ENCODE measurements at places on chromosomes 3 and 15. TPM values are rescaled to one million over a fixed set of nuclear protein-coding genes. Genes with fewer than 3 reads are reported as not detected.

DNA sequence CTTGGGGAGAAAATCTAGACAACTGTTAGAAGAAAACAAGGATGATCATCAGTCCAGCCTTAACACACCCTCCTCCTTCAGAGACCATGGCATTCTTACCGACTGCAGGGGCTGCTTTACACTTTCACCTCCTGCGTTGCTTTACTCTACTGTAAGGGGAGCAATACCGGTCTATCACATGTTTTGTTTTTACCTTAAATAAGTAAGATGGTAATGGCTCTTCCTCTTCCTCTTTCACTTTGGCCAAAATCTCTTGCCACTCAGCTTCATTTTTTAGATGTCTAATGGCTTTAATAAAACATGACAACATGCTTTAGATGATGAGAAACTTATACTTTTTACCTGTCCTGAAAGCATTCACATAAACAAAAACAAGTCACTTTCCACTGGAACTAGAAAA, 33.4 kb upstream of the STIMATE start:
- no peak for DNase-seq

ZNF662 gene
- total RNA-seq = 4.9 TPM

GRCh38 chr15:28977377-28978010, 91.7 kb downstream of the APBA2 start:
- DNase-seq = peak; percentile 97

DNA sequence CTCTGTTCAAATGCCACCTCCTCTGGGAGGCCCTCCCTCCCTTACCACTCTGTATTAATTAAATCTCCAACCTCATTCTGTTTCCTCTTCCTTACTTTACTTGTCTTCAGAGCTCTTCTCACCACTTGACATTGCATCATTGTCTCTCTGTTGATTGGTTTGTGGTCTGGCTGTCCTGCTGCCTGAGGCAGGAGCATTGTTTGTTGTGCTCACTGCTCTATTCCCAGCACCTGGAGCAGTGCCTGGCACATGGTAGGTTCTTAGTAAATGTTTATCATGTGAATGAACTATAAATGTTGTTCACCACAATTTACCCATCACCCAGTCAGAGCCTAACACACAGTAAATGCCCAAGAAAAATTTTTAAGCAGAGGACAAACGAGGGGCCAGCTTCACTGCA, 6.7 kb upstream of the BFSP2 start:
- peak; percentile 80 for DNase-seq

DNA sequence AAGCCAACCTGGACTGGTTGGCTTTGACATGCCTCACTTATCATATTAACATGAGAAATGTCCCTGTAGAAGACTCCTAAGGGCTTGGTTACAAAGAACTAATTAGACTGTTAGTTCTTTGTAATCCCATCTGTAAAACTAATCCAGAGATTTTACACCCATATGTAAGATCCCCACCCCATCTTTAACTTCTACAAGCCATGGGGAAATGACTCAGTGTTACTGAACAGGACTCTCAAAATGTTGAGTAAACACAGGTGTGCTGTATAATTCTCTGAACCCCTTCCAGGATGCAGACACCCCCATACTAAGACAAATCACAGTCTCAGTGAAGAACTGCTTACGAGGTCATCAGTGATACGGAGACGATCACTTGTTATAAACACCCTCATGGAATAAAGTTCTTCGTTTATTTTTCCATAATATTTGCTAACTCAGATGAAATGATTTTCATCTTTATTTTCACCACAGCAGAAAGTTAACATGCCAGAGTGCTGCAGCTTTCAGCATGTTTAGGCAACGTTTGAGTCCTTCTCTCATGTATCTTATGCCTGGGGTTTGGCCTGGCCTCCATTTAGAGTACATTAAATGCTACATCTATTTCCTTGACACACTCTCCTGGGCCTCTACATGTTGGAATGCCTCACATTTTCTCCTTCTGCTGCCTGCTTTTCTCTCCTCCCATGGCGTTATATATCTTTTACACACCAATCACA, 55.3 kb upstream of the LEKR1 start:
- no peak for DNase-seq

DNA sequence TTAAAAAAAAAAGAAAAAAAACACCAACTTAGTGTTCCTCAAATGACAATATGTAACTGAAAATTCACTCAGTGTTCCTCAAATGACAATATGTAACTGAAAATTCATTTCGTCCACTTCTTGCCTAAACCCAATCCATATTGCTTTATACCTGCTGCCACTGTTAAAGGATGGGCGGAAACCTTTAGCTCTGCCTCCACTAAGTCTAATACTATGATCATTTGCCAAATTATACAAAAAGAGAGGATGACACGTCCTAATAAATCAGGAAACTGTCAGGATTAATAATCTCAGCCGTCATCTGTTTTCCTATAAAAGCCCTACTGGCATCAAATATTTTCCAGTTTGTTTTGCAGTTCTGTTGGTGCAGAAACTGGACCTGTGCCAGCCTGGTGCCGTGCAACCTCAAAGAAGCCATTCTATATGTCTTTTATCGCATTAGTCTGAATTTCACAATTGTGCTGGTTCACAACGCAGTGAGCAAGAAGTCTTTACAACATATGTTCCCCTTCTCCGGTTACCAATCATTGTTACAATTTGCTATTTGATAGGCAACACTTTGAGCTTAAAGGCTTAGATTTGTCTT, 160.4 kb upstream of the KCNH8 start:
- no peak for DNase-seq

TRPM1 gene
- total RNA-seq = not detected

PRR20G gene
- not detected for total RNA-seq

DNA sequence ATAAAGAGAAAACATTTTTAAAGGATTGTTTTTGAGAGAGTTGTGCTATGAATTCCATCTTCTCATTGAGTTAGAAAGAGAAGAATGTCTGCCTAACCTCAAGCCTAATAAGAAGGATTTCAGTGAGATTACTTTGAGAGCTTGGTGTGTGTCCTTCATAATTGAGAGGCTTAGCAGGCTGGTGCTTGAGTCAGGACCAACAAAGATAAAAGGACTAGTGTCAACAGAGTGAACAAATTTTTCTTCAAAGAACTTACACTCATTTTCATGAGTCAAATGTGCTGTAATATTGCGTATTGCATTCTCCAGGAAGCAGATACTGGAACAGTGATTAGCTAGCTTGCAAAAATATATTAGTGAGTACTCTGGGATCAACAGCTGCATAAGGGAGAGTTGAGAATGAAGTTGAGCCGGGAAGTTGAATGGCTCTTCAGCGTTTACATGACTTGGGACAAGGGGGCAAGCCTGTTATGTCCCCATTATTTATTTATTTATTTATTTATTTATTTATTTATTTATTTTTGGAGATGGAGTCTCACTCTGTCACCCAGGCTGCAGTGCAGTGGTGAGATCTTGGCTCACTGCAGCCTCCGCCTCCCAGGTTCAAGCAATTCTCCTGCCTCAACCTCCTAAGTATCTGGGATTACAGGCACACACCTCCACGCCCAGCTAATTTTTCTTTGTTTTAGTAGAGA, 37.5 kb upstream of the SLITRK3 start:
- no peak for DNase-seq

DNA sequence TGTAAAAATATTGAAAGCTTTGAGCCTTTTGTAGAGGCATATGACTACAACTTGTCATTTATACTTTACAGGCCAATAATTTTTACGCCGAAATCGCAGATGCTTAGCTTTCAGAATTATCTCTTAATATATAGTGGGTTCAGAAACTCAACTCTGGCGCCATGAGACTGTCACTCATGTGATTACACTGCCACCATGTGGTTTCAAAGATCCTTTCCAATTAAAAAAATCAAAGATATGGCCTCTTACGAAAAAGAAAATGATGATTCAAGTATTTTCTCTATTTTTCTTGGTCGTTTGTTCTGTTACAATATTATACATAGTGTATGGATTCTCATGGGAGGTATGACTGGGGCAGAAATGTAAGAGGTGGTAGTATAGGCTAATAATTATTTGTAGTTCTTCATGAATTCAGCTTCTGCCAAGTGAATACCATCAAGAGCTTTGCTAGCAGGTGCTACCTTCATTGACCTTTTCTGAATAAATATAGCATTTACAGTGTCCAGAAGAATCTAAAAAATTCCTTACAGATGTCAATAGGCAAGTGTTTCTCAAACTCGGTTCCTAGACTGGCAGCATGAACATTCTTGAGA, 751.7 kb upstream of the GOLIM4 start:
- DNase-seq = peak; percentile 43

DNA sequence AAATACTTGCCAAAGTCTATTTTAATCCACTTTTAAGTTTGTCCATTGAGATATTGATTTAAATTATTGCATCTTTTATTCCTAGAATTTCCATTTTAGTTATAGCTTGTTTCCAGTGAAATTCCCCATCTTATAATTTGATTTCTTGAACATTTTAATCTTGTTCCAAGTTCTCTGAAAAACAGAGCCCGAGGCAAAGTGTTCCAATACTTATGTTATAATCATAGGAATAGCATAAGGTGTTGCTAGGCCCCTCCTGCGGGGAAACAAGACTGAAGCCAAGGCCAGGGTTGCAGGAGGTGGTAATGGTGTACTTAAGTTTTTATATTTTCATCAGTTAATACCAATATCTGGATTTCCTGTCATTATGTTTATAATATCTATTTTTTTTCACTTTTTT, 226.6 kb downstream of the ADAMTSL3 start:
- DNase-seq = no peak

DNA sequence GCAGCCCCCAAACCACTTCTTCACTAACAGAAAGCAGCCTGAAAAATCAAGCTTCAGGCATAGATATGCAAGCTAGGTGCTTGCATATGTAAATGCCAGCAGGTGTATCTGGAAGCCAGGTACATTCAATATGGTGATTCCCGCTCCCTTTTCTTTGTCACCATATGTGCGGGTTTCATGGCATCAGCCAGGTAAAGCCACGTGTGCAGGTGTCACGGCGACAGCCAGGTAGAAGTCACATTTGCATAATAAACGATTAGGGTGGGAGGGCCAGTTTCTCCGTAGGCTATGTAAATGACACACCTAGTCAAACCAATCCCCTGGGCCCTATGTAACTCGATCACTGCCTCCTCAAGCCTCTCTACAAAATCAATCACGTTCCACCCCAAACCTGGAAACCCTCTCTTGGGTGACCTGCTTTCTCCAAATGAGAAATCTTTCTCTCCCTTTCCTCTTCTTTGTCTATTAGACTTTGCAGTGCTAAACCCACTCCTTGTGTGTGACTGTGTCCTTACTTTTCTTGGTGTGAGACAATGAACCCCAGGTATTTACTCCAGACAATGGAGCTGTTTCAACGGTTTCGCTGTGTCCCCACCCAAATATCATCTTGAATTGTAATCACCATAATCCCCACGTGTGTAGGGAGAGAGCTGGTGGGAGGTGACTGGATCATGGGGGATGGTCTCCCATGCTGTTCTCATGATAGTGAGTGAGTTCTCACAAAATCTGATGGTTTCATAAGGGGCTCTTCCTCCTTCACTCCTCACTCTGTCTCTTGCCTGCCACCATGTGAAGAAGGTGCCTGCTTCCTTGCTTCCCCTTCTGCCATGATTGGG, 44.6 kb downstream of the ONECUT1 start:
- DNase-seq = no peak

- DNase-seq = no peak
Measured at GRCh38 chr15:61522411-61522810, 293.3 kb upstream of the RORA start.

GRCh38 chr3:100813828-100814227, 104.5 kb downstream of the TFG start:
- no peak for DNase-seq

DNA sequence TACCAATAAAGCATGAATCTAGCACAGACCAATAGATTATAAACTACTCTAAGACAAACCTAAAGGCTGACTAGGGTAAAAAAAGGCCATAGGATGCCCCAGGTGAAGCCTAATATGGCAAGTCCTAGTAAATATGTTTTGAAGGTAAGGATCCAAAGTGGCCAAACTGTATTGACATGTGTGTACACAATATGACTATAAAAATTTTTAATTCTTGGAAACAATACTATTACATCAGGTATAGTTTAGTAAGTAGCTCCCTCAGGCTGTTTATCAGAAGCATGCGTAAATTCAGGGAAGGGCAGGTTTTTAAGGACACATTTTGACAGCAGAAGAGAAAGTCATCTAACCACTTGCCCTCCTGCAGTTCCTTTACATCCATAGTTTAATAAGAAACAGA, 18.8 kb downstream of the GNB4 start:
- DNase-seq = no peak

CD276 gene
- total RNA-seq = 82.1 TPM

GRCh38 chr3:78154521-78155186, 1114.8 kb downstream of the ROBO2 start:
- DNase-seq = no peak

GRCh38 chr3:178041931-178042330, 494.3 kb upstream of the KCNMB2 start:
- no peak for DNase-seq

- peak; percentile 66 for DNase-seq
Measured at GRCh38 chr15:58442122-58442521, 10.3 kb downstream of the LIPC start.

VEPH1 gene
- 19.3 TPM for total RNA-seq

- DNase-seq = peak; percentile 95
Measured at GRCh38 chr3:111594205-111594604, 941 bp downstream of the ZBED2 start.
